ENCODE measurements at places on chromosomes 16 and 17.

DNA sequence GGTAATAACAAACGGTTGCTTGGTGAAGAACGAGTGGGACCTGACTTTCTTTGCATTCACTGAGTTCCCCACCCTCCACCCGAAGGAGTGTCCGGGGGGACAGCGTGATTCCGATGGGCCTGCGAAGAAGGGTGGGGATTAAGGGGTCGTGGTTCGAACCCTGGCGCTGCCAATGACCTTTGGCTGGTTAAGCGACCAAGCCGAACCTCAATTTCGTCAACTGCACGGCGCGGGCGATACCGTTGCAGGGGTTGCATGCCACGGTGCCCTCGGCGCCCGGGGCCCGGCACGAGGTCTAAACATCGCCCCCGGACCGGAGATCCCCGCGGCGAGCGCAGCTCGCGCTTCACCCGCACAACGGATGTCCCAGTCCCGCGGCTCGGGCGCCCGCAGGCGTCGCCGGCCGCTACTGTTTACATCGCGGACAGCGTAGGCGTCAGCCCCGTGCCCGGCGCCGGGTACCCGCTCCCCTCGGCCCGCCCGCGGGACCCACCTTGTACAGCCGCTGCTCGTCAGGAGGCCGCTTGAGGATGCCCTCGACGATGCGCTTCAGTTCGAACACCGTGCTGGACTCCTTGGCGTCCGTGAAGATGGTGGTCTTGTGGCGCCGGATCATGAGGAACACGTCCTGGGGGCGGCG lies 460 bp downstream of the ELOB start:
- peak; percentile 41 for DNase-seq

DNA sequence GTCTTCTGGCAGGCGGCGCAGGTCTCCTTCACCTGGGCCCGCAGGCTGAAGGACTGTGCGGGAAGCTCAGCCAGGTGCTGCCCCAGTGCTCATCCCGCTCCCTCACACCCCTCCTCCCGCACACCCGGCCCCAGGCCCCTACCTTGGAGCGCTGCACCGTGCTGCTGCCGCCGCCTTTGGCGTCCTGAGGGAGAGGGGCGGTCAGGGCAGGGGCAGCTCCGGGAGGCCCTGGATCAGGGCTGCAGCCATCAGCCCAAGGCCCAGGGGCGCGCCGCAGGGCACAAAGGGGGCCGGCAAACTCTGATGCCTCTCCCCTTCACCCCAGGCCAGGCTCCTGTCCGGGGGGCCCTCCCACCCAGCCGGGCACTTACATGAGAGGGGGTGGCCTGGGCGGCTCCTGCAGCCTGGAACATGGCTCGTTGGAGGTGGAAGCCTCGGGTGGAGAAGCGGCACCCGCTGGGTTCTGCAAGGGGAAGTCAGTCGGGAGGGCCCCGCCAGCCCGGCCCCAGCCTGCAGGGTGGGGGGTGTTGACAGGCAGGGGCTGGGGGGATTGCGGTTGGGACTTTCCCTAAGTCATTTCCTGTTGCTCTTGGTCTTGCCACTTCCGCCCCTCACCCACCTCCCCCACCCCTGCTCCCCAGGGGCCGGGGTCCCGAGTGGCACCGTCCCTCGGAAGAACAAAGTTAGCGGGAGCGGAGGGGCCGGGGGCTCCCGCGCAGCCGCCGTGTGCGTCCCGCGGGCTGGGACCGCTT lies 863 bp downstream of the LIMD2 start:
- peak; percentile 55 for DNase-seq

DNA sequence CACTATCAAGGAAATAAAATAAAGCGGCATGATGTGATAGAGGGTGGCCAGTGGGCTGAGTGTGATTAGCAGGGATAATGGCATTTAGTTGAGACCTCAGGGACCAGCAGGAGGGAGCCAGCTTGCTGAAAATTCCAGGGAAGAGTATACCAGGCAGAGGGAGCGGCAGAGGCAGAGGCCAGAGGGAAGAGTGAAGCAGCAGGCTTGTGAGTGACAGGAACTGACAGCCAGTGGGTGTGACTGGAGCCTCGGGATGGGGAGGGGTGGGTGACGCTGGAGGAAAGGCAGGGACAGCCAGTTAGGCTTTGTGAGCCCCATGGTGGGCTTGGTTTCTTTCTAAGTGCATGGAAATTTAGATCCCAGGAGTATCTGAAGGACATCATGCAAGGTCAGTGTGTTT lies 209.7 kb upstream of the CACNG3 start:
- DNase-seq = no peak

GRCh38 chr16:80936410-80936809 lies 70.3 kb downstream of the CMC2 start:
- DNase-seq = peak; percentile 95

- DNase-seq = no peak
These were observed 15.4 kb upstream of the NUBP1 start for GRCh38 chr16:10728003-10728887.

DNA sequence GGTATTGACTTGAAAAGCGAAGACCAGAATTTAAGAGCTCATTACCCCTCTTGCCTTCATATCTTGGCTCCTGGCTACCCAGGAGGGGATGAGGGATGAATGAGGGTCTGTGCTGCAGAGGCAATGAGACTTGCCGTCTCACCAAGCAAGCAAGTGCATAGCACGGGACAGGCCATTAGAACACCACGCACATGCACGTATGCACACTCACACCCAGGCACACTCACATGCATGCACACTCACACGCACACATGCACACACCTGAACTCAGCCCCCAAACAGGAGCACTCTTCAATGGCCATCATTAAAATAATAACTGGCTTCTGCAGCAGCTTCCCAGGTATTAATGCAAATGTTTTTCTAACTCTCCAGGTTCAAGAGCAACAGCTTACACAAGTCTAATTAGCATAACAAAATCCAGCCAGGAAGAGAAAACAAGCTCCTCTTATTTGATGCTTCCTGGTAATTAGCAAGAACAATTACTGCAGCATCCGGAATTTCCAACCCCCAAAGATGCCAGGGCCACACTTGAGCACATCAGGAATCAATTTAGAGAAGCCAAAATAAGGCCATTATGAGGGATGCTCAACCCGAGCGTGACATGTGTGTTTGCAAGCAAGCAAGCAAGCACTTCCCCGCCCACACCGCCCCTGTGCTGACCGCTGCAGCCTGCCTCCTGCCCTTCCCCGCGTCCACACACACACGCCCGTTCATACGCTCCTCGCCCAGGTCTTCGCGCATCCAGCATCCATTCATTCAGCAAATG lies 171.6 kb upstream of the TNRC6C start:
- no peak for DNase-seq

DNA sequence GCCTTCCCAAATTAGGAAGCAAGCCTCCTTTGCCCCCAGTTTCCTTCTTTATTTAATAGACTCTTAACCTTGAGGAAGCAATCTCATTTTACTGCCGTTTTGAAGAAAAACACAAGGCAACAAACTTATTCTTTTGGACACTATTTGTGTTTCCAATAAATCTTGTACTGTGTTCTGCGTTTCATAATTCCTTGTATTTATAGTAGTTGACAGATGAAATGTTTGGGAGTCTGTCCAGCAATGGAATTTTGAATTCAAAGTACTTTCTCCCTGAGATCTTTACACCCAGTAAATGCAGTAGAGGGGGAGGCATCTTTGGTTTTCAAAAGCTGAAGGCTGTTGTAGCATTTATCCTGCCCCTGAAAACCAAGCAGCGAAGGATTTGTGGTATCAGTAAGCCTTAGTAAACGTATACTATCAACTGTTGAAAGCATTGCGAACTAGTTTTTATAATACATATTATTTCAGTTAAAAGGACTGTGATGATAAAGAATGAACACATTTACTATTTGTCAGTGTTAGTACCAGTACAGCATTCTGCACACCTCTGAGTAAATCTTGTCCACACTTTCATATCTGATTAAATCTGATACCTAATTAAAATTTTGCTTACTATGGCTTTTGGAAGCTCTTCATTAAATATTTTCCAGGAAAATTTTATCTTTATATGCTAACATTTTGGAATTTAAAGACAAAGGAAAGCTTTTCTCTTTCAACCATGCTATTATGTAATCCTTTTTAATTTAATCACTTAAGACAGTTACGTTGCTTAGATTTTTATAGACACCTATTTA lies 83.1 kb downstream of the TNRC6C start:
- peak; percentile 28 for DNase-seq

- DNase-seq = no peak
These were observed 56.7 kb downstream of the ZNF423 start for GRCh38 chr16:49799172-49799571.

DNA sequence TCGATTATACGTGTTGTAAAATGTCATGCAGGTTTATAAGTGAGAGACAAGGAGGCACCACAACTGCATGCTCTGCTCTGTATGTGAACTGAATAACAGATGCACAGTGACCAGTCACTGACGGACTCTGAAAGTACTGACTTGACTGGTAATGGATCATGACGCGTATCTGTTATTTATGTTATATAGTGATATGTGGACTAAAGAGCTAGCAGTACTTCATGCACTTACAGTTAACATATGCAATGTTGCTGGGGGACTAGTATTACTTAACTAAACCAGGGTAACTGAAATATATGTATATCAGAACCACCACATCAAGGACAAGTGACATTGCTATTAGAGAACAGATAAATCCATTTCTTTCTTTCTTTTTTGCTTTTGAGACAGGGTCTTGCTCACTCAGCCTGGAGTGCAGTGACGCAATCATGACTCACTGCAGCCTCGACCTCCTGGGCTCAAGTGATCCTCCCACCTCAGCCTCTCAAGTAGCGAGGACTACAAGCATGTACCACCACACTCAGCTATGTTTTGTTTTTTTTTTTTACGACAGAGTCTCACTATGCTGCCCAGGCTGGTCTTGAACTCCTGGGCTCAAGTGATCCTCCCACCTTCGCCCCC lies 17.2 kb downstream of the COIL start:
- DNase-seq = no peak

GRCh38 chr17:73592501-73592961 lies 51.7 kb downstream of the SDK2 start:
- DNase-seq = no peak

GRCh38 chr17:16297367-16298139 lies 55.7 kb downstream of the CENPV start:
- DNase-seq = no peak

GRCh38 chr16:29951625-29952365 lies 10.1 kb upstream of the TMEM219 start:
- no peak for DNase-seq

GRCh38 chr17:47694581-47695428 lies 844 bp downstream of the TBKBP1 start:
- DNase-seq = peak; percentile 60

- DNase-seq = no peak
These were observed 13.0 kb downstream of the DCUN1D3 start for GRCh38 chr16:20887207-20887606.

DNA sequence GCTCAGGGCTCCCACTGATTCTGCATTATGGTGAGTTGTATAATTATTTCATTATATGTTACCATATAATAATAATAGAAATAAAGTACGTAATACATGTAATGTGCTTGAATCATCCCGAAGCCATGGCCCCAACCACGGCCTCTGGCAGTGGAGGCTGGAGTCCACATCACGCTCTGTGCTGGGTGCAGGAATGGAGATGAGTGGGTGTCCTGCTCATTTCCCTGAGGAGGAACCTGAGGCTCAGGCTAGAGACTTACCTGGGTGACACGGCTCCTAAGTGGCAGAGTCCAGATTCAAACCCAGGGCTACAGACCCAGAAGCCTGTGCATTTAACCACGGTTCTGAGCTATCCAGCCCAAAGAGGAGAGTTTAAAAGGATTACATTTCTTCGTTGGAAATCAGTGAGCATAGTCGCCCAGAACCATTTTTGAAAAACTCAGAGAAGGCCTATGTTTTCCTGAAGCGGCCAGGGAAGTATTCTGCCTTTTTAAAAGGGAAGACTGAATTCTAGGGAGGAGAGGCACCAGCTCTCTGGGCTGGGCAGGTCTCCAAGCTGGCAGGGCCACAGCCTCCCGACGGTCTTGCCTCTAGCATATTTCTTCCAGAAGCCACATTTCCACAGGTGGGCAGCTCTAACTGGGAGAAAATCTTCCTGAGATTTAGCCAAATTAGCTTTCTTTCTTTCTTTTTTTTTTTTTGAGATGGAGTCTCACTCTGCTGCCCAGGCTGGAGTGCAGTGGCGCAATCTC lies 6.7 kb downstream of the IL4R start:
- DNase-seq = no peak

- DNase-seq = no peak
These were observed 87.0 kb downstream of the ABCC1 start for GRCh38 chr16:16036359-16036792.

DNA sequence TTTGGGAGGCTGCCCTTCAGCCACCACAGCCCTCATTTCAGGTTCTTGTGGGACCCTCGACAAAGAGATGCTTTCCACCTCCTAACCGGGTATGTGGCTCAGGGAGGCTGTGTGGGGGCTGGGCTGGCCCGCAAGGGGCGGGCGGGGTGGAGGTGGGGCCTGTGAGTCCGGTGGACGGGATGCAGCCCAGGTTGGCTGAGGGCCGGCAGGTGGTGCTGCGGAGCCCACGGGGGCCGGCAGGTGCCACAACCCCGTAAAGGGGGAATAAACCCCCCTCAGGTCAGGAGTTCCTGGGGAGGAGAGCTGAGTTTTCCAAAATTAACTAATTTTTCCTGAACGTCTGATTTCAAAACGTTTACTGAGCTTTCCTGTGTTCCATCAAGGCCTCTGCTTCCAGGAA lies 4.9 kb upstream of the CIAO3 start:
- DNase-seq = peak; percentile 20

DNA sequence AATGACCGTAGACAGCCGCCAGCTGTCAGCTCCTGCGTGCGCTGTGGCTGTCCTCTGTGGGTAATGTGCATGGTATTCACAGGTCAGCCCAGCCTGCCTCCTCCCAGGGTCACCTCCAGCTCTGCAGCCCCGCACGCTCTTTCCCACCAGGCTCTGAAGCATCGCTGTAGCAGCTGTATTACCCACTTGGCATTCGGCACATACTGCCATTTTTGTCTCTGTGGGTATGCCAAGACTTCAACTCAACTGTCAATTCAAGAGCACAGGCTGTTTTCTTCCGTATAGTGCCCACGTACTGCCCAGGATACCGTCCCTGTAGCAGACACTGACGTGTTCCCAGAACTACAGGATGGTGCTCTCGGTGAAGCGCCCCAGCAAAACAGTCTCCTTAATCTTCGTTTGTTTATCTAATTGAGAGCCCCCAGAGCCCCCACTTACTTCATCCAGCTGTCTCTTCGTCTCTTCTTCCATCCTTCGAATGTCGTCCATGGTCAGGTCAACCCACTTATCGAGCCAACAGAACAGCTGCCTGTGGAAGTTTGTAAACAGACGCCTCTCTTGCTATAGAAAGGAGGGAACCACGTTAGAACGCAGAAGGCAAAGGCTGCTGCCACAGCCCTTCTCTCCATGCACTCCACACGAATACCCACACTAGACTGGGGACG lies 17.4 kb upstream of the INPP5K start:
- DNase-seq = no peak

DNA sequence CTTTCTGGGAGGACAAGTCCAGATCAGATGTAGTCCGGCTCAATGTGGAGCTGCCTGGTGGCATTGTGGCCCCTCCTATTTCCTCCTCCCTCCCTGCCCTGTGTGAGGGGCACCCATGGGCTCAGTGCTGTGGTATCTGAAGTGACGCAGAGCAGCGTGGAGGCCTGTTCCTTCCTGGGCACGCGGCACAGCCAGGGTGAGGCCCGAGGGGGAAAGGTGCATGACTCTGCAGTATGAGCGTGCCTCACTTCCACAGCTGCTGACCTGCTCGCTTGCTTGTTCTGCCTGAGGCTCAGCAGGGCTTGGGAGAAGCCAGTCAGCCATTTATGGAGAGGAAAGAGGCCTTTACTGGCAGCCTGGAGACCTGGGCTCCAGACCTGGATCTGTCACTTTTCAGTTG lies 11.7 kb downstream of the TMEM238L start:
- no peak for DNase-seq
